ENCODE measurements at places on chromosomes 4 and X.
A peak's percentile ranks its signal among the peaks of the same experiment; 100 is the strongest.

- DNase-seq = no peak
Measured at GRCh38 chr4:28256295-28256694, 1395.7 kb downstream of the STIM2 start.

GRCh38 chr4:83216959-83217683 is 67.5 kb downstream of the COQ2 start:
- DNase-seq = no peak

- DNase-seq = no peak
Measured at GRCh38 chr4:47104986-47105385, 73.6 kb downstream of the GABRB1 start.

DNA sequence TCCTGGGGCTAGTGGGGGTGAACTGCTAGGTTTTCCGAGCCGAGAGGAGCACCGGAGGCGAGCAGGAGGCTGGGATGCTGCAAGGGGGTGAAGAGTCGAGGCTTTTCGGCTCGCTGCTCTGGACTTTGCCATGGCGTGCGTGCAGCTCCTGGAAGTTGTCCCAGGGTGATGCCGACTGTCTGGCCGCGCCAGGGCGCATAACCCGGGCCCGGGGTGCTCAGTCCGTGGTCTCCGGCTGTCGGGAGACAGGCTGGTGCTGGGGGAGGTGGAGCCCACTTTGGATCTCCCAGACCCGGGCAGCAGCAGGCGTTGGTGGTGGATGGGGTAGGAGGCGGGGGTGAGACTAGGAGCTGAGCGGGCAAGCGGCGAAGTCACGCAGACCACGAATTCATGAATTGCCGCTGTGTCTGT is 793 bp downstream of the GRIA3 start:
- no peak for DNase-seq

DNA sequence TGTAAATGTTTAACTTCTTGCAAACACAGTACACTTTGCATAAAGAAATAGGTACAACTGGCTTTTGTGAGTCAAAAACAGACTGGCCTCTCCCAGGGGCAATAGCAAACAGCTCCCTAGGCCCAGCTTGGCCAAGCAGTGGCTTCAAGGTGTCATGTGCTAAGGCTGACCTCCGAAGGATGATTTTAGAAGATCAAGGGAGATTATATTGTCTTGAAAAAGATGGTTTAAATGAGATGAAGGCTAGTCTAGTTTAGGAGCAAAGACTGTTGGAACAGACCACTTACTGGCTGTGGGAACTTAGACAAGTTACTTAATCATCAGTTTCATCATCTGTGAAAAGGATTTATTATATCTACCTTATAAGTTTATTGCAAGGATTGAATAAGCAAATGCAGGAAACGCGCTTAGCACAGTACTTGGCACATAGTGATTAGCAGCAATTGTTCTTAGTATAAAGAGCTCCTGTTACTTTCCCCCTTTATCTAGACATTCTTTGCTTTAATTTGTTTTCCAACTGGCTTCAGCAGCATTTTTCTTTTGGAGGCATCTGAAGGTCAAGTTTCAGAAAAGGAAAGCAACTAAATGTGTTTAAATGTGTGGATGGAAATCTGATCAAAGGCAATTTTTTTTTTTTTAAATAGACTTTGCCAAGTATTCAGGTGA is 17.2 kb downstream of the ANXA3 start:
- no peak for DNase-seq

GRCh38 chr4:168737806-168738172 is 240.9 kb downstream of the PALLD start:
- DNase-seq = no peak

DNA sequence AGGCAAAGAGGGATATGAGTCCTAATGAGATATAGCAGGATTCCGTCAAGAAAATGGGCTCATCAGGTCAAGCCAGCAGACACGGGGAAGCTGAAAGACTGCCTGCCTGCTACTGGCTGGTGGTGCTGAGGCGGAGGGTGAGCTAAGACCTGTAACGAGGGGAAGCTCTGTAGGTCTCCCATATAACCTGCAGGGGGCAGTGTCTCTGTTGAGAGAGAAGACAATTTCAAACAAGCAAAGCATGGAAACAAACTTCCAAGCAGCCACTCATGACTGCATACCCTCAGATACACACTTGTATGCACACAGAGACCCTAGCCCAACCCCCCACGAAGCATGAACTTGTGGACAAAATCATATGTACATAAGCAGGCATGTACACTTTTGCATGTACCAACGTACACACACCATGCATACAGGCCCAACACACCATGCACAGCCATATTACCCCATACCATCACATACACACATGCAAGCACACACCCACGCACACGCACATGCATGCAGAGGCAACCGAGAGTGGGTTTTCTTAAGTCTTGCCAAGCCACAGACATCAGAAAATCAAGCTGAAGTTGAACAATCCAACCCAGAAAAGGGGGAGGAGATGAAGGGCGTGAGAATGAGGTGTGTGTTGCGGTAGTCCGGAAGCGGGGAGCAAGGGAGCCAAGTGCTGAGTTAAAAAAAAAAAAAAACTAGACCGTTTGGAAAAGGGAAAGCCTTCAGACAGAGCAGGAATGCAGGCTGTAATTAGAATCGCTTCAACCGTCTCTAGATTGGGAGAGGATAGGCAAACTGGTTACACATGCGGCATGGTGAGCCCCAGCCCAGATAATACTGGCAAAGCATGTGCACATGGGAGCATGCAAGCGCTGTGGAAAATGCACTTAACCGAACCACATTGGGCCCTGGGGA is 71.0 kb downstream of the PJA1 start:
- peak; percentile 37 for DNase-seq

DNA sequence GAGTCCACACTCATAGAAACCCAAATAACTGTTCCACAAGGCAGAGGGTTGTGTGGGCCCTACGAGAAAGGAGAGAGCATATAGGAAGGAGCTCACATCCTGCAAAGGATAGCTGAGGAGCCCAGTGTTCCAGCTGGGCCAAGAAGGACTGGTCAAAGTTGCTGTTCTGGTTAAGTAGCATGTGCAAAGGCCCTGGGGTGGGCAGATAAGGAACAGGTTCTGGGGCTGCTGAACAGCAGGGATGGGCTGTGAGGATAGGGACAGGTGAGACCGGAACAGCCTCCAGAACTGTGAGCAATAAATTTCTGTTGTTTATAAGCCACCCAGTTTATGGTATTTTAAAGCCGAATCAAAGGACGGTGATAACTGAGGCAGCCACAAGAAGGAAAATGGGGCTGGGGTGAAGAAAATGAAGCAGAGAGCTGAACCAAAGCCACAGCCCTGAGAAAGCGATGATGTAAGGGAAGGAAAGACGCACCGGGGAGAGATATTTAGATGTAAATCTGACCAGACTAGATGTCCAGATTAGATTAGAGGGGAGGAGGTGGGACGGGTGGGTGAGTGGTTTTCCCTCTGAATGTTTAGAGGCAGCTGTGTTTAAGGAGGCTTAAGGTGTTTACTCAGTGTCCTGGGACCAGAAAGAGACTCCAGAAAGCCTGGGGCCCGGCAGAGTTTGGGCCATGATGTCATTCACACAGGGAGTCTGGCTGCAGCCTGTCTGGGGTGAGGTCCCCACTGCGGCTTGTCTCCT is 180.8 kb upstream of the BCOR start:
- peak; percentile 73 for DNase-seq

GRCh38 chr4:142952821-142953580 is 106.9 kb upstream of the INPP4B start:
- no peak for DNase-seq

DNA sequence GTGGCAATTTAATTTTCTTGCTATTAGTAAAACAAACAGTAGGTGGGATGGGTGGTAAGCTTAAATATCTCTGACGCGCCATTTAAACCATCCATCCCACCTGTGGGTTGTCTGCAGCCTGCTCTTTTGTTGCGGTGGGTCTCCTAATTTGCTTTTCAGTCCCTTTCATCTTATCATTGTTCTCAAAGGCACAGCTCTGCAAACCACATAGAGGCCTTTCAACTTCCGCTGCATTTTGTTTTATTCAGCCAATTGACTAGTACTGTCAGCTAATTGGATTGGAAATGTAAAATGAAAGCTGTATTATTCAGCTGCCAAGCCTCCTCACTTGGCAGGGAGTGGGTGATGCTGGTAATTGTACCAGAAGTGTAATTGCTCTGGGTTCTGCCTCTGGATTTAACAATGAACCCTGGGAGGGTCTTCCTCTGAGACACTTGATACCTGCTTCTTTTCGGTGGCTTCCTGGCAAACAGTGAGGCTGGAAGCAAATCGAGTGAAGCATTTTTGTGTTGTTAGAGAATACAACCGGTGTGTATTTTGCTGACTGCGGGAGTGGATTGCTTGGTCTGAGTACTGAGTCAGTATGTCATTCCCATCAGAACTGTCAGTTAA is 165.6 kb downstream of the FRAS1 start:
- DNase-seq = no peak

- no peak for DNase-seq
Measured at GRCh38 chr4:40536032-40536431, 93.6 kb downstream of the RBM47 start.

- DNase-seq = no peak
Measured at GRCh38 chrX:9542106-9542760, 77.4 kb downstream of the TBL1X start.

- no peak for DNase-seq
Measured at GRCh38 chrX:25049357-25049756, 33.6 kb upstream of the ARX start.

DNA sequence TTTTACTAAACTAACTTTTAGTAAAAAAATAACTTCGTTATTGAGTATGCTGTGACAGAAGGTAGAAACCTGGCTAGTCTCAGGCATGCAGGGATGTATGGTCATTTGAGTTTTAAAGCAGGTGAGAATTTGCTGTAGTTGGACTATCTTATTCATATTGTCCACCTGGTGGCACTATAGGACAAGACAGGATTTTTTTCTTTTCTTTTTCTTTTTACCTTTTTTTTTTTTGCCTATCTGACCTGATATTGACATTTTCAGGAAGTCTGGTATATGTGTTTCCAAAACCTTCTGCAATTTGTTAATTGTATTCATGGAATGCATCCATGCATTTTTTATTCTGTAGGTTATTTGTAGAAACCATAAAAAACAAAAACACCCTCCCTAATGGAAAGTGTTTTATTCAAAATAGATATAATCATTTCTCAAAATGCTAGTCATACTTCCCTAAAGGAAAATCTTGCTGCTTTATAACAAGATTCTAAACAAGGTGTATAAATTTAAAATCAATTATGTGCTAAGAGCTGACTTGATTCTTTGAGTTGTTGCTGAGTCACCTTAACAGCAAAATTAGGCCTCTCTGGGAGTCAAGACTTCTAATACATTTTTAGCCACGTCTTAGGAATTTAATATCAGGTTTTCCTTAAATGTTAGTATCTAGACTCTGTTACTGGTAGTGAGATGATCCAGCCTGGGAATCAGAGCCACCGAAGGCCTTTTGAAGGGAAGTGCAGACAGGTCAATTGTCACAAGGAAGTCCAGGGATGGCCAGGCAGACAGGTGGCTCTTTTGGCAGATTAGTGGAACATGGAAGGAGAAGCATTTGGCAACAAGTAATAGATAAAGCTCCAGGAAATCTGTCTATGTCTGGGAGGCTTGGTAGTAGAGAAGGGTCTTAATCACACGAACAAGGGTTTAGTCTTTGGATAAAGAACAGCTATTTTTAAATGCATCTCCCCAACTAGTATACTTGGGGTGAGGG is 201.3 kb upstream of the GNPDA2 start:
- DNase-seq = no peak

- no peak for DNase-seq
Measured at GRCh38 chr4:52250154-52250553, 199.1 kb downstream of the SPATA18 start.

- no peak for DNase-seq
Measured at GRCh38 chr4:14267373-14268060, 640.0 kb upstream of the BOD1L1 start.

Measured in activated CD4-positive, alpha-beta memory T cell treated with anti-CD3 and anti-CD28 coated beads, Interleukin-2, amount 10 ng/mL, durations not matched to agents 7 days and 5 days (primary cell).